ENCODE measurements at places on chromosomes 6 and 20. TPM values are rescaled to one million over a fixed set of nuclear protein-coding genes. Genes with fewer than 3 reads are reported as not detected.

DNA sequence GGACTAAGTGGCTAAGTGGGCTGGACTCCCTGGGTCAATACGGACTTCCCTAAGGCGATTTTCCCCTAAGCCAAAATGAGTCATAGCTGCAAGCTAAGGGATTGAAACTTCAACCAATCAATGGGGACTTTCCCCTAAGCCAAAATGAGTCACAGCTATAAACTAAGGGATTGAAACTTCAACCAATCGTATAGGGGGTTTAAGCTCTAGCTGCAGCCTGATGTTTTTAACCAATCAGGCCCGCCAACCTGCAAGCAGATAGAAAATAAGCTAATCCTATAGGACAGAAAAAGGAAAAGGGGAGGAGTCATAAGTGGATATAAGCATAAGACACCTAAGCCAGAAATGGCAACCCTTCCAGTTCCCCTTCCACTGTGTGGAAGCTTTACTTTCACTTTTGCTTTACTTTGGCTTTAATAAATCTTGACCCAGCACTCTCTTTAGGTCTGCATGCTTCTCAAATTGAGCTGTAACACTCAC is 655.0 kb upstream of the HS3ST5 start:
- DNase-seq = no peak
- H3K27ac ChIP-seq = no peak overlapping the region
- H3K4me1 ChIP-seq = no peaks in the 10 kb centered on the region
- H3K4me3 ChIP-seq = no peak overlapping the region
- H3K27me3 ChIP-seq = no peaks in the 10 kb centered on the region

EYA2 gene
- not detected for total RNA-seq

MAP7 gene
- total RNA-seq = 6.1 TPM

- H3K27me3 ChIP-seq = peaks cover 59% of the 10 kb centered on the region
- no peak overlapping the region for H3K27ac ChIP-seq
- H3K4me3 ChIP-seq = no peak overlapping the region
- no peak for DNase-seq
- H3K4me1 ChIP-seq = no peaks in the 10 kb centered on the region
- H3K36me3 ChIP-seq = no peaks in the 10 kb centered on the region
Measured at GRCh38 chr20:41369673-41370072, 3.1 kb upstream of the EMILIN3 start.

ENTPD6 gene
- total RNA-seq = 35.9 TPM

GMNN gene
- total RNA-seq = 146 TPM

COL12A1 gene
- 0.11 TPM for total RNA-seq

- H3K4me1 ChIP-seq = no peaks in the 10 kb centered on the region
- H3K4me3 ChIP-seq = no peak overlapping the region
- DNase-seq = peak; percentile 12
- no peak overlapping the region for H3K27ac ChIP-seq
- no peaks in the 10 kb centered on the region for H3K27me3 ChIP-seq
Measured at GRCh38 chr6:65545920-65546319, 161.1 kb downstream of the EYS start.

GRCh38 chr6:100435299-100435698 is 29.4 kb downstream of the SIM1 start:
- no peaks in the 10 kb centered on the region for H3K36me3 ChIP-seq
- no peaks in the 10 kb centered on the region for H3K4me1 ChIP-seq
- no peak overlapping the region for H3K4me3 ChIP-seq

DNA sequence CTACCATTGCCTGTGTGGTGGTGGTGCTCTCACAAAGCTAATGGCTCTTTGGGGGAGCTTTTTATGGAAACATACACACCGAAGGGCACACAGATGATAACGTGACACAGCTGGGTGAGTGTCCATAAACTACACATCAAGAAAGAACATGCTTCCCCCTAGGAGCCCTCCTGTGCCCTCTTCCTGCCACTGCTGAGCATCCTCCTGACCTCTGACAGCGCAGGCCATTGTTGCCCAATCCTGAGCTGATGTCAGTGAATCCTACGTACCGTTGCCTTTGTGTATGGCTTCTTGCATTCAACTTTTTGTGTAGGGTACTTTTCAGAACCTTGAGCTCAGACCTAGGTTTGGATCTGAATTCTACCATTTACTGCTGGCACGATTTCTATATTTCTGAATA is 65.8 kb upstream of the SLC22A1 start:
- no peaks in the 10 kb centered on the region for H3K27me3 ChIP-seq
- no peak for DNase-seq
- H3K4me3 ChIP-seq = no peak overlapping the region
- peaks cover 89% of the 10 kb centered on the region for H3K36me3 ChIP-seq
- no peak overlapping the region for H3K27ac ChIP-seq
- no peaks in the 10 kb centered on the region for H3K4me1 ChIP-seq

DNA sequence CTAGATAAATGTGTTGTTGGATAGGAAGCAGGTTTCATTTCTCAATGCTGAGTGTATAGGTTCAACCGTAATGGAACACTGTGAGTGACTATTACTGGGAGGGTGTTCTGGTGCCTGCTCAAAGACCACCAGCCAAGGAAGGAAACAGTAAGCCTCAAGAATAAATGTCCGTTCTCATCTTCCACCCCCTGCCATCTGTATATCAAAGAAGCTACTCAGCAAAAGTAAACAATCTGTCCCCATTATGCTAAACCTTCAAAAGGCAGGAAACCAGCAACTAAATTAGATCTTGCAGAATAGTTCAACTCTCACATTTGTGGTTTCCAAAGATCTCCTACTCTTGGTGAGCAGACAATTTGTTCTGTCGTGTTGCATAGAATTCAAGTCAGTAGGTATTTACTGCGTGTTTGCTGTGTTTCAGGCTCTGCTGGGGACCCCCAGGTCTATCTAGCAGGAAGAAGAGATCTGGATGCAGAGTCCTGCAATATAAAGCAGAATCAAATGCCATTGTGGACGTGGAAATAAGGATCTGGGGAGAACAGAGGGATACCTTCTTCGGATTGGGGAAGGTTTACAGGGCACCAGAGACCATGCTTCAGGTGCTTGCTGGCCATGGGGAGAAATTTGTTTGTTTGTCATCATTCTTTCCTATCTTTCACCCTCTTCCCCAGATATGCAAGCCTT is 87.3 kb downstream of the SCML4 start:
- H3K27ac ChIP-seq = no peak overlapping the region
- no peaks in the 10 kb centered on the region for H3K36me3 ChIP-seq
- H3K4me1 ChIP-seq = no peaks in the 10 kb centered on the region
- peaks cover 12% of the 10 kb centered on the region for H3K27me3 ChIP-seq
- no peak overlapping the region for H3K4me3 ChIP-seq

- H3K36me3 ChIP-seq = no peaks in the 10 kb centered on the region
- no peaks in the 10 kb centered on the region for H3K4me1 ChIP-seq
- H3K27ac ChIP-seq = no peak overlapping the region
- no peak for DNase-seq
- H3K27me3 ChIP-seq = peaks cover 20% of the 10 kb centered on the region
Measured at GRCh38 chr20:44171775-44172571, 15.0 kb downstream of the JPH2 start.

DNA sequence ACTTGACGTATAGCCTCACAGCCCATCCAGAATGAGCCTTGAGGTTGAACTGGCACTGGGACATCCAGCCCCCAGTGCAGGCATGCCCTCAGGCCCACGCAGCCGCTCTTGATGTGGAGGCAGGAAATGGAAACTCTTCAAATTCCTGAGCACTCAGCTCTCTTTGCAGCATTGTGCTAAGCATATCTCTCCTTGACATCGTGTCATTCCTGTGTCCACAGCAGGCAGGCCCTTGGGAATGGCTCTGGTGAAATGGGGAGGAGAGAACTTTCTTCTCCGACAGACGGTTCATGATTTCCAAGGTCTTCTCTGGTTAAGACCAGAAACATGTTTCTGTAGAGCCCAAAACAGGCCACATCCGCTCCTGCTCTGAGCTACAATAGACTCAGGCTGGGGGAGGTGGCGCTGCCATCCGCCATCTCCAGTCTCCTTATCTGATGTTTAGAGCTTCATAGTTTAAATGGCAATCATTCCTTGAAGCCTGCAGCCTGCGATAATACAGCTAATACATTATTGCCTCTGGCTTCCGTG is 248.8 kb downstream of the CDH4 start:
- H3K4me1 ChIP-seq = 0 out of 3 replicates have a peak, but pooled peaks cover 4% of the 10 kb centered on the region
- H3K36me3 ChIP-seq = no peaks in the 10 kb centered on the region
- H3K27me3 ChIP-seq = peaks cover 22% of the 10 kb centered on the region
- no peak overlapping the region for H3K4me3 ChIP-seq

DNA sequence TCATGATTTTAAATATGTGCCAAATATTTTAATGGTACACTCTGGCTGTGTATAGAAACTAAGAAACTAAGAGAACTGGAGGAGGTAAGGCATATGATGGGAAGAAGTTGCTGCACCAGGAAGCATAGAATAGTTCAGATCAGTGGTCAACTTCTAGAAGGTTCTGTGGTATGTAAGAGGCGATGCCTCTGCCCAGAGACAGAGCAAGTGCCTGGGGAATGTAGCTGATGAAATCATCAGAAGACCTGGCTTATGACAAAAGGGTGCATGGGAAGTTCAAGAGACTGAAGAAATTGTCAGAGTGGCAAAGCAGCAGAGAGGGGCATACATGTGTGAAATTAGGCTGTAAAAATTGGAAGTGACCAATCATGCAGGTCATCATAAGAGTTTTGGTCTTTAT is 580.8 kb downstream of the BMP2 start:
- no peak overlapping the region for H3K4me3 ChIP-seq
- H3K36me3 ChIP-seq = no peaks in the 10 kb centered on the region
- H3K27ac ChIP-seq = no peak overlapping the region

DNA sequence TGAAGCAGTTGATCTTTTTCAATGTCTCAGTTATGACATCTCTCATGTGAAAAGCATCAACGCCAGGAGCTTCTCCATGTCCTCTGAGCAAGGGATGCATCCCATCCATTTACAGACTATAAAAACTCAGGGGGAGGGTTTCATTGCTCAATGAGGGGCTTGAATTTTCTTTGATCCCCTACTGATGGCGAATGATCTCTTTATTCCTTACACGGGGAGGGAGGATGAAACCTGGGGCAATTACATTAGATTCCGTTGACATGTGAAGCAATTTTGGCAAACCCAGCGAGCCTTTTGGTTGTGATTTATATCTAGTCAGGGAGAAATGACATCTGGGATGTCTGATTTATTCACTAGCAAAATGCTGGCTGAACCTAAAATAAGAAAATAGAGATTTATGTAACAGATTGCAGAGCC is 268.9 kb downstream of the HIVEP2 start:
- H3K27me3 ChIP-seq = peaks cover 5% of the 10 kb centered on the region
- H3K4me3 ChIP-seq = no peak overlapping the region
- H3K27ac ChIP-seq = no peak overlapping the region
- no peaks in the 10 kb centered on the region for H3K36me3 ChIP-seq
- no peak for DNase-seq
- H3K4me1 ChIP-seq = no peaks in the 10 kb centered on the region

DNA sequence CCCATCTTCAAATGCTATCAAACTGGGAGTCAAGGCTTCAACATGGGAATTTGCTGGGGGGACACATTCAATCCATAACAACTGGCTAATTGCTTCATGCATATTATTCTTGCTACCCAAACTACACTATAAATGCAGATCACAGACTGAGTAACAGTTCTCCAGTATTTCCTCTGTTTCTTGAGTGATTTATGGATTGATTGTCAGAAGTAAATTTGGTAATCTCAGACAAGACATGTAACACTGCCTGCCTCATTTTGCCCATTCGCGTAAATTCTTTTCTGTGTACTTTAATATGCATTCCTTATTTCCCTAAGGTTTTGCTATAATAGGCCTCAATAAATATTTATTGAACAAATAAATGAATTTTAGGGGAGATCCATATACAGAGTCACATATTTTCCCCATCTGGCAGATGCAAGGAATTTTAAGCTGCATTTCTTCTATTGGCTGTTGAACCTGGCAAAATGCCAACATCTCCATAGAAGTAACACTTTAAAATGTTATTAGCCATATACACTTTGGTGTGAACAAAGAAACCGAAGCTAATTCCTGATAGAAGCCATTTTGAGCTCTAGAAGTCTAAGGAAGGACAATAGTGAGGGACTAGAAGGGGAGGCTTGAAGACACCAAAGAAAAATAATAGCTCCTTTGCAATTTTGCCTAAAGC is 98.2 kb downstream of the QRSL1 start:
- H3K4me1 ChIP-seq = no peaks in the 10 kb centered on the region
- no peaks in the 10 kb centered on the region for H3K27me3 ChIP-seq
- H3K27ac ChIP-seq = no peak overlapping the region
- H3K36me3 ChIP-seq = no peaks in the 10 kb centered on the region
- no peak overlapping the region for H3K4me3 ChIP-seq

DNA sequence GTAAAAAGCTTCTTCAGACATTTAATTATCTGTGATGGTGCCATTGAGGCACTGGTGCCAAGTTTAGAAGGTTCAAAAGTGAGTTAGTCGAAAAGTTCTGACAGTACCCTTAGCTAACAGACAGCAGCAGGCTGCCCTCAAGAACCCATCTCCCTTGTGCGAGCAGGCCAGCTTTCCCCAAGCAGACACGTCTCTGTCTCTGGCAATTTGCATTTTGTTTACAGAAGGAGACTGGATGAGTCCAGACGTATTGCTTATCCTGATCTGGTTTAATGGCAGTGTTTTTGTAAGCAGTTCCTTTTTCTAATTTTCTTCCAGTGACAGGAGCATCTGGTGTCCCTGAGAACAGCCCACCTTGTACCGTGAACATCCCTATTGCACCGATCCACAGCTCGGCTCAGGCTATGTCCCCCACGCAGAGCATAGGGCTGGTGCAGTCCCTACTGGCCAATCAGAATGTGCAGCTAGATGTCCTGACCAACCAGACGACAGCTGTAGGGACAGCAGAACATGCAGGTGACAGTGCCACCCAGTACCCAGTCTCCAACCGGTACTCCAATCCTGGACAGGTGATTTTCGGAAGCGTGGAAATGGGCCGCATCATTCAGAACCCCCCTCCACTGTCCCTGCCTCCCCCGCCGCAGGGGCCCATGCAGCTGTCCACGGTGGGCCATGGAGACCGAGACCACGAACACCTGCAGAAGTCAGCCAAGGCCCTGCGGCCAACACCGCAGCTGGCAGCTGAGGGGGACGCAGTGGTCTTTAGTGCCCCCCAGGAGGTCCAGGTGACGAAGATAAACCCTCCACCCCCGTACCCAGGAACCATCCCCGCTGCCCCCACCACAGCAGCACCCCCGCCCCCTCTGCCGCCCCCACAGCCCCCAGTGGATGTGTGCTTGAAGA is 58.3 kb upstream of the TMEM181 start:
- no peak overlapping the region for H3K27ac ChIP-seq
- no peak for DNase-seq
- H3K4me1 ChIP-seq = no peaks in the 10 kb centered on the region
- peaks cover 27% of the 10 kb centered on the region for H3K36me3 ChIP-seq
- no peaks in the 10 kb centered on the region for H3K27me3 ChIP-seq

FERMT1 gene
- 0.07 TPM for total RNA-seq

DNA sequence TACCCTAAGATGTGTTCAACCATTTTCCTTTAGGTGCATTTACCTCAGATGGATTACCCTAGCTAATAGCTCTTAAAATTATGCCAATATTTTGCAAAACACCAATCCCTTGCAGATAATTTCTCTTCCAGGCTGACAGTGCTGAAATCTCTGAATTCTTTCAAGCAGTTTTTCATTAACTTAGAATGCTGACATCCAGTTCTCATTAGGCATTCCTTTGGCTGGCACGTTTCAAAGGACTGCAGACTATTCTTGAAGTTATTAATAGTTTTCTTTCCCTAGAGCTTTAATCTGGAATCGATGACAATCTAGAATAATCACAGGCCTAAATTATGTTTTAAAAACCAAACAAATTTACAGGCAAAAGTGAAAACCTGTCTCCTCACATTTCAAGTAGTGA is 68.3 kb downstream of the SMLR1 start:
- no peak overlapping the region for H3K4me3 ChIP-seq
- H3K27me3 ChIP-seq = no peaks in the 10 kb centered on the region
- H3K36me3 ChIP-seq = no peaks in the 10 kb centered on the region
